ENCODE measurements at places on chromosomes 3 and 15. TPM values are rescaled to one million over a fixed set of nuclear protein-coding genes. Genes with fewer than 3 reads are reported as not detected.

USP8 gene
- polyA plus RNA-seq, result 17.5 TPM

VGLL3 gene
- polyA plus RNA-seq, result 20.2 TPM

LSAMP gene
- polyA plus RNA-seq, result 2.1 TPM

ARGFX gene
- not detected for polyA plus RNA-seq

RYR3 gene
- polyA plus RNA-seq, result 0.80 TPM

GASK1A gene
- polyA plus RNA-seq, result 7.8 TPM
